ENCODE measurements at places on chromosomes 1 and 21. TPM values are rescaled to one million over a fixed set of nuclear protein-coding genes. Genes with fewer than 3 reads are reported as not detected.

DNA sequence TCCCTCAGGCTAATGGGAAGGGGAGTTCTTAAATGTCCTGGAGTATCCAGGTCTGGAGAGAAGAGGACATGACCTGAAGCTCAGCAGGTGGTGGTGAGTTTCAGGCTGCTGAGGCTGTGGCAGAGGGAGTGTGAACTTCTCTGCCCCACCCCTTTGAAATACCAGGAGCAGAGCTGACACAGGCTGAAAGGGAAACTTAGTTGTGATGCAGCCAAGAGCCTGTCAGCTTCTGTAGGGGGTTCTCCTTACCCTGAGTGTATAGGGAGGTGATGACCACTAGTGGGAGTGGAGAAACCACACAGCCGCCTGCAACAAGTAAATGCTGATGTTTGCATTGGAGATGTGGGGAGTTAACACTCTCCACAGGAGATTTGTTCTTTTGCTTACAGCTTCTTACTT is 152.3 kb downstream of the FCRL5 start:
- ATAC-seq, result no peak

DNA sequence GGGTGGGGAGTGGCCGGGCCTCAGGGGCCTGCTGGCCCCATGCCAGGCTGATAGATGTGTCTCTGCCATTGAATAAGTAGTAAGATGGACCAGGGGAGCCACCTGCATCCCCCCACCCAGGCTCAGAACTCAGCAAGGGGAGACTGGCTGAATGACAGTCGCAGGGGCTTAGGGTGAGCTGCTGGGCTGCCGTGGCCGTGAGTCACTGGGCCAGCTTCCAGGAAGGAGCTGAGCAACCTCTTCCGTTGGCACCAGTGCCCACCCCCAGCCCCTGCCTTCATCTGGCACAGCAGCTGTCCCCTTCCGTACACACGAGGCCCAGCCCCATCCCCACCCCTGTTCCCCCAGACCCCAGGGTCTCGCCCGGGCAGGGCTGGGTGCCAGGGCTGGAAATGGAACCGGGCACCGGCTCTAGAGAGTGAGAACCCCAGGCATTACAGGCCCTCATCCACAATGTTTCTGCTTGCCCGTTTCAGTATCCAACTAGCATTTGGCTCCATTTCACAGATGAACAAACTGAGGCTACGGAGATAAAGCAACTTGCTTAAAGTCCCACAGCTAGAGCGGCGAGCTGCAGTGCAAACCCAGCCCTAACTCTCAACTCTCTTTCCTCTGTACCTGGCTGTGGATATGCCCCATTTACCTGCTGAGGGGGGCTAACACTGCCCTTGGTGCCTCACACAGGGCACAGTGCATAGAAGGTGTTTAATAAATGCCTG is 10.2 kb downstream of the WNT4 start:
- peak; percentile 1 for ATAC-seq

DNA sequence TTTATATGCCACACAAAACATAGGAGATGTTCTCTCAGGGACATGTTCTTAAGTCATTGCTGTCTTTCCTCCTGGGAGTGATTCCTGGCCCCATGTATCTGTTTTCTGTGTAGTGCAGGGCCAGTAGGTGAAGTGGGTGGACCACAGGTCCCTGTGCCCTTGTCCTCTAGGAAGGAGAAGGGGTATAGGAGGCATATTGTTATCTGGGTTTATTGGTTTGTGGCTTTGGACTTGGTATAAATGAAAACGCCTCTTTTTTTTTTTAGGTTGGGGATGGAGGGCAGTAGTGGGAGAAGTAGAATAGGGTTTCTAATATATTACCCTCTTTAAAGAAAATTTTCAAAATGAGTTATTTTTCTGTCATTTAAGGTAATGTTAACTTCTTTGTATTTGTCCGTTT is 29.4 kb downstream of the DYRK1A start:
- no peak for ATAC-seq

DNA sequence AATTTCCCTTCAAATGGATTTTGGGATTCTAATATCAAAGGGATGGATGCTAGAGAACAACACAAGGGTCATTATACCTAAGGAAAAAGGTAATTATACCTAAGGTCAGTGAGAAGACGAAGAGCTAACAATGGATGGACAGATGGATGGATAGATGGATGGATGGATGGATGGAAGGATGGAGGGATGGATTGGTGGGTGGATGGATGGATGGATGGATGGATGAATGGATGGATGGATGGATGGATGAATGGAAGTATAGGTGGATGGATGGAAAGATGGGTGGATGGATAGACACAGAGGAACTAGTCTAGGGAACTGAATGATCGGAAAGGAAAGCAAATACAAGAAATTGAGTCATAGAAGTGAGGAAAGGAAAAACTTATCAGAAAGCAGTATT is 34.0 kb downstream of the SLC35F3 start:
- ATAC-seq, result no peak

GRCh38 chr1:167756730-167757405 is 35.1 kb downstream of the MPZL1 start:
- no peak for ATAC-seq

DNA sequence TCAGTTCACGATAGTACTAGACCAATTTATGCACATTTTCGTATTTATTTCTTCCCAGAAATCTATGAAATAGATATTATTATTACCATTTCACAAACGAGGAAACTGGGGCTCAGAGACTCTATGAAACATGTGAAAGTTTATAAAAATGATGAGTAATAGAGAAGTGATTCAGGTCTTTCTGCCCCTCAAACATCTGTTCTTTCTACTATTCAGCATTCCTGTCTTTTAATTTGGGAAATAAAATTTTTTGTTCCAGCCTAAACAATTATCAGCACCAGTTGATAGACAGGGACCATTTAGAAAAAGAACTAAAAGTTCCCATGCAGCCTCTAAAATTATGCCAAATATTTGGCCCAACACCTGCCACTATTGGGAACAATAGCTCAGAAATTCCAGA is 585.1 kb downstream of the PTPRC start:
- ATAC-seq, result no peak

DNA sequence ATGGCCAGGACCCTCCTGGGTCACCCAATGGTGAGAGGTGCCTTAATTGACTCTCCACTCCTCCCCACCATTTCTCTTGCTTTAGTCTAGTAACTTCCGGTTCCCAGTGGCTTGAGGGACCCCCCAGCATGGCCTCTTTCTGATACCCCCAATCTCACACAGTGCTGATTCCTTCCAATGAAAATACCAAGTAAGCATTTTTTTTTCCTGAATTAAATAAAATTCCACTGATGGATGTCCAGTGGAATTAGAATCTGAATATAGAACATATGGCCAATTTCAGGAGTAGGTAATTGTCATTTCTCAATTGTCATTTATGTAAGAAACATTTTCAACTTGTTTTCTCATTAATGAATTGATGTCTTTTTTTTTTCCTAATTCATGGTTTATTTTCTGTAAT is 9.5 kb downstream of the NOS1AP start:
- no peak for ATAC-seq

DNA sequence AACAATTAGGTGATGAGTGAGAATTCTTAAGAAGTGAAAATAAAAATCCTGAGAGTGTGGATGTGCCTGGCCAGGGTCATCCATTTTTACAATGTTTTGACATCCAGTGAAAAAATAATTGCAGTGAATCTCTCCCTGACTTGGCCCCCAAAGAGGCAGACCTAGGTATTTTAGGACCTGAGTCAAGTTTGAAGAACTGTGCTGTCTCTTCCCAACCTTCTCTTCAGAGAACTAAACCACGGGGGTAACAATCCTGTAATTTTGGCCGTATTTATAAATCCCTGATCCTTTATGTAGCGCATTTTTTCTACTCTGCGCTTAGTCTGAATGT is 43.3 kb upstream of the PPP2R5A start:
- no peak for ATAC-seq

DNA sequence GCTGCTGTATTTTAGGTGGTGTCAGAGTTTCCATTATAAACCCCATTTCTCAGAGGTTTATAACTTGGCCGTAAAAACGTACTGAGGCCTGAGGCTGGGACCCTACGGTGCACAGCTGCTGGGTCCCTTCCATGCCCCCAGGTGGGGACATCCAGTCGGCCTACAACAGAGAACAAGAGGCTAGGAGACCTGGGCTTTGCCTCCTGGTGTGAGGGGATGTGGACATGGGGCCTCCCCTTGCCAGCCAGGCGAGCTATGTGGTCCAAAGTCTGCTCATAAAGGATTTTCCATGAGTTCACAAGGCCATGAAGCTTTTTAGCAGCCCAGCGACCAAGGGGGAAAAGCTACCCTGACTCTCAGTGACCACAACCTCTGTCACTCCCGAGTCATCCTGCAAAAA is 261.5 kb upstream of the VAMP3 start:
- ATAC-seq, result no peak

DNA sequence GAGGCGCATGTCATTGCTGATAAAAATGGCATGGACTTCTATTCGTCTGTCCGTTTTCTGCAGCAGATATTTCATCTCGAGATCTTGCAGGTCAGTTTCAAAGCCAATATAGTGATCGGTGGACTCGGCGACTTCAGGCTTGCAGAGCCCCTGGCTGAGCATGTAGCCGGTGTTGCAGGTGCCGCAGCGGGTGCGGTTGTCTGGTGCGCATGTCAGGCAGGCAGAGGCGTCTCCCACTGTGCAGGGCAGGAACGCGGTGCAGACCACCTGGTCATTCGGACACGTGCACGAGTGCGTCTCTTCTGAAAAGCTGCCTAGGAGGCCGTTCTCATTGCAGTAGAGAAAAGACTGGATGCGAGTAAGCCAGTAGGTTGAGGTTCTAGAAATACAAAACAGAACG is 378.9 kb downstream of the BRINP3 start:
- no peak for ATAC-seq

DNA sequence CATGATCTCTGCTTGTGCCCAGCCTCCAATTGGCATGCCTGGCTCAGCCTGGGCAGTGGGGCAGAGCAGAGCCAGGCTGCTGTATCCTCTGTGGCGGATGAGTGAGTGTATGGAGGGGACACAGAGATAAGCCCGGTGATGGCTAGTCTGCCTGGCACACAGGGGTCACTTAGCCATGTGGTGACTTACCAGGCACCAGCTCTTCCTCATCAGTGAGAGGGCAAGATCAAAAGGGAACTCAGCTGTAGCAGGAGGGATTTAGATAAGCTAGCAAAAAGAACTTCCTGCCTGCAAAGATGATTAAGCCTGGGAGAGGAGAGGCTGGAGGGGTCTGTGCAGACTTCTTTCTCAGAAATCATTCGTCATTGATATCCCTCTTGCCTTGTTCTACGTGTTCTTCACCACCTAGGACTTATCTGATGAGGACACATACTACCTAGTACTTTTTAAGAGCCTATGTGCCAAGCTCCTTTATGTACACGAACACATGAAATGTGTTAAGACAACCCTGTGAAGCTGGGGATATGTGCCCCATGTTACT is 7.9 kb downstream of the KIF21B start:
- no peak for ATAC-seq

- no peak for ATAC-seq
Observed at GRCh38 chr1:196611873-196612272, 3.6 kb upstream of the KCNT2 start.

DNA sequence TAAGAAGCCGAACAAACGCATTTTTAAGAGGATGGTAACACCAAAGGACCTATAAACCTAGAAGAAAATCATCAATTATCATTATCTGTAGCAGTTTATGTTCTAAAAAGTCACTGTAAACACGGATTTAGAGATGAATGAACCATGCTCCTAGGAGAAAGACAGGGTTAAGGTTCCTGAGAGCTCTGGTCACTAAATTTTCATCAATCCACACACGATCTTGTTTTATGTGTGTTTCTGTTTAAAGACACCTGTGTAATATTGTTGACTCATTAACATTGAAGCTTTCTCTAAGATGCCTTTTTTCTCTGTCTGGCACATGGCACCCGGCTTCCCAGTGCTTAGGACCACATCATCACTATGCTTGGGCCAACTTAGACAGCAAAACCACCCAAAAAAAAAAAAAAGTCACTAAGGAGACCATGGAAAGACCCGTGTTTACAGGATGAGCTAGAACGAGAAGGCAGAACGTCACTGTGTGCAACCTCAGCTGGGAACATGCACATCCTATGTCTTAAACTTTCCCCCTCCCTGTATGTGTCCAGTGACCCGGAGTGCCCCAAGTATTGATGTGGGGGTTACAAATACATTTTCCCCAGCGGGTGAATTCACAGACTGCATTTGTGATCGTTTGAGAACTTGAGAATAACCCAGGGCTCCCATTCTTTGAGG is 55.8 kb upstream of the PDE9A start:
- ATAC-seq, result no peak

The CELA3B gene
- total RNA-seq, result not detected

The GMEB1 gene
- 12.5 TPM for total RNA-seq

Measured in motor neuron (in vitro differentiated cells).